ENCODE measurements at places on chromosomes 2 and 18.

DNA sequence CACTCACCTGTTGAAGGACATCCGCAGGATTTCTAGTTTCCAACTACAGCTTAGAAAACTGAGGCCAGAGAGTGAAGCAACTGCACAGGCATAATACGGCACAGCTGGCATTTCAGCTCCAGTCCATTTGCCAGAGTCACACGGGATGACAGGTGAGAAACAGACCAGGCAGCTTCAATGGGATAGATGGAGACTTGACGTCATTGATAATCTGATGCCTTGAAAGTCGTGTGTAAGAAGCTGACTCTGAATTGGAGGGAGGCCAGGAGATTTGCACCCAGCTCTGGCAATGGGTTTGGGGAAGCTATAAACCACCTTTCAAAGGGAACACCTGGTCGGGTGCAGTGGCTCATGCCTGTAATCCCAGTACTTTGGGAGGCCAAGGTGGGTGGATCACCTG lies 12.4 kb upstream of the DNMT3A start:
- no peak for DNase-seq

DNA sequence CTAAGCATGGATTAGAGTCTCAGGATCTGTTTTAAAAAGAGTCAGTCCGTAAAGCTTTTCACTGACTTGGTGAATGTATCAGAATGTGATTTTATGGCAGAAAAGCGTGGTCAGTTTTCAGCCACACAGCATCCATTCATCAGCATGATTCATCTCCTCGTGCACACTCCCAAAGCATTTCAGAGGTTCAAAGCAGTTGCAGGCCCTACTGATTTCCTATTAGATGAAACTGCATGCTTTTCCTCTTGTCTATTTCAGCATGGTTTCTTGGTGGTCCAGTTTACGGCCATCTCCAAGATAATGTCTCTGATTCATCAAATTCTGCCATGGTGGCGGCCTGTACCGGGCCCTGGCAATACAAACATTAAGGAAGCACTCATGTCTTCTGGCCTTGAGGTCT lies 4.8 kb upstream of the PARD6G start:
- no peak for DNase-seq

DNA sequence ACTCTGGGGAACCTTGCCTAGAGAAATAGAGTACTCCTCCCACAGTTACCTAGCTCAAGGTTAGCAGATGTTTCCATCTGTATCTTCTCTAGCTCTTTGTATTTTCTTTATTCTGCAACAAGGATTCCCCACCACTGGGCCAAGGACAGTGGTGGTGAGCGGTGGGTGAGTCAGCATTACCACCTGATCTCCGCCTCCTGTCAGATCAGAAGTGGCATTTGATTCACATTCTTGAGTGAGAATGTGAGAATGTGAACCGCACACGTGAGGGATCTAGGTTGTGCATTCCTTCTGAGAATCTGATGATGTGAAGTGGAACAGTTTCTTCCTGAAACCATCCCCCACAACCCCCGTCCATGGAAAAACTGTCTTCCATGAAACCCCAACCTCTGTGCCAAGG lies 9.0 kb downstream of the EPB41L3 start:
- no peak for DNase-seq

- no peak for DNase-seq
These were observed 221.9 kb downstream of the PIEZO2 start for GRCh38 chr18:10927286-10927992.

DNA sequence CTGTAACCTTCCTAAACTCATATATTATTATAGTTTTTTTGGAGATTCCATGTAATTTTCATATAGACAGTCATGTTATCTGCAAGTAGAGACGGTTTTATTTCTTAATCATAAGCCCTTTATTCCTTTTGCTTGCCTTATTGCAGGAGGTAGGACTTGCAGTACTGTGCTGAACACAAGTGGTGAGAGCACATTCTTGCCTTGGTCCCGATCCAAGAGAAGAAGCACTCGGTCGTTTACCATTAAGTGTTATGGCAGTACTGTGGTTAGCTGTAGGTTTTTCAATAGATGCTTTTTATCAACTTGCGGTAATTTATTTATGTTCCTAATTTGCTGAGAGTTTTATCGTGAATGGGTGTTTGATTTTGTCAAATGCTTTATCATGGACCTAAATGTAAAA lies 305.7 kb downstream of the DYSF start:
- DNase-seq = no peak

GRCh38 chr2:238571661-238572372 lies 145.1 kb downstream of the ASB1 start:
- DNase-seq = no peak

GRCh38 chr18:61824733-61825363 lies 68.0 kb downstream of the RNF152 start:
- no peak for DNase-seq

DNA sequence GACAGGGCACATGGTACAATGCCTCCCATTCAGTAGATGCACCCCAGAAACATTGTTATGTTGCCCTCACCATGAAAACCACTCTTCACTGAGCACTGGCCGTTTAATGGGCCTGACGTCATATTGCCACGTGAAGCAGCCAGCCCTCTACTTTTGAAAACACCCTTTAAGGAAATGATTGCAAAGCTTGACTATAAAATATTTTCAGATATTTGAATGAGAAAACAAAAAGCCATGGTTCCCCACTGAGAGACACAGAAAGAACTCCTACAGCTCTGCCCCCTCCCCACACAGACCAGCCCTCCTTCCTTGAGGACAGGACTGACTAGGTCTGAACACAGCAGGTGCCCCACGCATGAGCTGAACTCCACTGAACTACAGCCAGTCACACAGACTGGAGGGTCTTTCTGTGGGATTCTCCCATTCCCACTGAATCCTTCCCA lies 349.1 kb downstream of the ANAPC1 start:
- DNase-seq = no peak

DNA sequence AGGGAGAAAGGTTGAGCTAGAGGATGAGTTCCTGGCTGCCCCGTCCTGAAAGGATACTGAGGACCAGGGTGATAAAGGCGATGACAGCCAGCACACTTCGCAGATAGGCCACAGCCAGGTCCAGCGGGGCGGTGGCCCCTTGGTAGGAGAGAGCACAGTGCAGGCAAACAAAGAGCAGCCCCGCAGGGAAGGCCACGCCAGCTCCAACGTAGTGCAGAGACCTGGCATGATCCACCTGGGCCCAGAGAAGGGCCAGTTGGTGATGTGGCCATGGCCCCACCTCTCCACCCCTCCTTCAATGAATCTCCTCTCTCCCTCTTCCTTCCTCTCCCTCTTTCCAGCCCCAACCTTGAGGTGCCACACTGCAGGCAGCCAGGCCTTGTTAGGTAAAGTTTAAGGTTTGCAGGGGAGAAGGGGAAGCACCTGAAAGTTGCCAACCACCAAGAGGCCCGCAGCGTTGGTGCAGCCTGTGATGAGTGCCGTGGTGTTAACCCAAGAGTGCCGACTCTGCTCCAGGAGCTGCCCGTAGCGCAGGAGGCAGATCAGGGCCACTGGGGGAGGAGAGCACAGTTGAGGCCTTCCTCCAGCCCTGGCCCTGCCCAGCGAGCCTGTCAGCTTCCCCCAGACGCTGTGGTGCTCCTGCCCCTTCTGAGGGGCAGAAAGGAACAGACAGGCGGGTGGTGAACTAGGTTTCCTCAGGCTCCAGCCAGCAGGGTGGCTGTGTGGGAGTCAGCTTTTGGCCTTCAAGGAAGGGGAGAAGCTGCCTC lies 2.8 kb downstream of the TMEM150A start:
- no peak for DNase-seq

DNA sequence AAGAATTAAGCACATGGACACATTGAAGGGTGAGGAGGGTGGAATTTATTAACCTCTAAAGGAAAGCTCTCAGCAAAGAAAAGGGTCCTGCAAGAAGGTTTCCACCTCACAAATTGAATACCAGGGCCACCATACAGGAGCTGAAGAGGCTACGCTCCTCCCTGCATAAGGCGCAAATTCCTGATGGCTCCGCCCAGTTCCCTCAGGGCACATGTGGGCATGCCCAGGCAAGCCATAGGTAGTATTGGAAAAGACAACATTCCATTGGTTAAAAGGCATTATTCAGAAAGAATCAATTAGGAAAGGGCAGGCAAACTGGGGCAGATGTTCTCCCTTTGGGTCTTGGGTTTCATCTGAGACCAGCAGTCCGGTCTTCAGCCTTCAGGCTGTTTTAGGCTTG lies 161.2 kb downstream of the PTPRM start:
- no peak for DNase-seq
